Foreskin keratinocyte (primary cell): ENCODE measurements at places on chromosomes 11 and 22.
A peak's percentile ranks its signal among the peaks of the same experiment; 100 is the strongest.

- no peak for DNase-seq
Observed at GRCh38 chr11:15889363-15890030, 466.8 kb downstream of the SOX6 start.

- DNase-seq = no peak
Observed at GRCh38 chr22:20466659-20467379, 28.8 kb downstream of the KLHL22 start.

DNA sequence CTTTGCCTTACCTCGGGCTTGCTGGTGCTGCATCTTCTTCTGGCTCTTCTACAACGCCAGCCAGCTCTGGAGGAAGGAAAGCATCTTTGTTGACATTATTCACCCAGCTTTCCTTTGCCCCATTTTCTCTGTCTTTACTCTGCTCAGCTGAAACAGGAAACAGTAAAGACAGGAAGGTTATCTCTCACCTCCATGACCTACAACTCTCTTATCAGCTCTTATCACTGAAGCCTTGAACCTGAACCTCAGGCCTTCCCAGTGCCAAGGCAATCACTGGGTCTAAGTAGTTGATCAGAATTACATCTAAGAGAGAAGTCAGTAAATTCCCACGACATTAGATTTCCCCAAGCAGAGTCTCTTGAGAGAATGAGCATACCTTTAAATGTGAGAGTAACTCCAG lies 59.6 kb upstream of the CCDC89 start:
- DNase-seq = no peak

DNA sequence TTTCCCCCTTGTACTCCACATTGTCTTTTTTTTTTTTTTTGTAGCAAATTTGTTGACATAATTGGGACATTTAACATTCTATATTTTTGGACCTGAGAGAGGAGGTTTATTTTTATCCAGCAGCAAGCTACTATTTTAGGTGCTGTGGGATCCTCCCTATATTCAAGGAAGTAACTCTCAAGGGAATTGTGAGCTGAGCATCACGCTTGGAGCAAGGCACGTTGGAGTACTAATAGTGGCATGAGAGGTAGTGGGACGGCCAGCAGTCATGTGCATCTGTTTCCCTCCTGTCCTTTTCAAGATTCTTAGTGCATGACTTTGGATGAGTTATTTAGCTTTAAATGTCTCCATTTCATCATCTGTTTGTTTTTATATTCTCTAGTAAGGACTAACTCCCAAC lies 52.3 kb downstream of the EXT2 start:
- no peak for DNase-seq

- no peak for DNase-seq
Observed at GRCh38 chr11:71065841-71066240, 186.5 kb downstream of the SHANK2 start.

GRCh38 chr11:2539371-2540222 lies 94.8 kb downstream of the KCNQ1 start:
- DNase-seq = no peak

GRCh38 chr11:83933008-83933407 lies 646.8 kb upstream of the CCDC90B start:
- no peak for DNase-seq

- no peak for DNase-seq
Observed at GRCh38 chr11:43427971-43428370, 69.3 kb downstream of the TTC17 start.

- peak; percentile 78 for DNase-seq
Observed at GRCh38 chr22:36065775-36066544, 37.3 kb upstream of the RBFOX2 start.

- no peak for DNase-seq
Observed at GRCh38 chr11:20452585-20452984, 65.1 kb downstream of the PRMT3 start.

DNA sequence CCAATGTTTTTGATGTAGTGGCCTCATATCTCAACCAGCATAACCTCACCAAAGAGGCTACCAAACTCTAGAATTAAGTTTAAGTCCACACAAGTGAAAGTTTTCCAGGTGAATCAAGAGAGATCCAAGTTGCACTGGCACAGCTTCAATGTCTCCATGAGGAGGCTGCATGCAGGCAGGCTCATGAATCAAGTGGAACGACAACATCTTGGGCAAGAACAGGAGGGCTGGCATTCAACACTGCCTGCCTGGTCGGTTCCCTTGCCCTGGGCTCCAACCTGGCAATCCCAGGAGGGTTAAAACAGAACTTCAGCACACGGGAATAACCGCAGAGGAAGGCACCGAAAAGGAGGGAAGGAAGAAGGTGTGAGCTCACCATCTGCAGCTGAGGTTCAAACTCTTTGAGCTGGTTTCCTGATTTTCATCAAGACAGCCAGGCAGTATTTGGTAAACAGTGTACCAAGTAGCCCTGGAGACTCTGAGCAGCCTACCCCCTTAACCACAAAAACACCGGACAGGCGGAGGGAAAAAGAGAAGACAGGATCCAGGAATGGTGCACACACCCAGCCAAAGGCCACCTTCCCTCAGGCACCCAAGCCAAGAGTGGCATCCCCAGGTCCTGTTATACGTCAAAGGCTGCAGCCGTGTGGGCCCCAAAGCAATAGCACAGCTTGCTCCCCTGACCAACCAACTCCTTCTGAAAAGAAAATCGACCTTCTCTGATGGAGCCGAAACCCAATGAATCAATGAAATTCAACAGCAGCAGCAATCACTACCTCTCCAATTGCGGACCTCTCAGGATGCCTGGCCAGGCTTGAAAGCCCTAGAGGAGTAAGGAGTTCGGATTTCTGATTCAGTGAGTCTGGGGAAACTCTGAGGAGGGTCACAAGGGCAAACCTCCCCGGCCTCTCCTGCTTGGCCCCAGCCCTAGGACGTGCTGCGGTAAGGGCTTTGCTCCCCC lies 1.3 kb downstream of the PACSIN2 start:
- no peak for DNase-seq

DNA sequence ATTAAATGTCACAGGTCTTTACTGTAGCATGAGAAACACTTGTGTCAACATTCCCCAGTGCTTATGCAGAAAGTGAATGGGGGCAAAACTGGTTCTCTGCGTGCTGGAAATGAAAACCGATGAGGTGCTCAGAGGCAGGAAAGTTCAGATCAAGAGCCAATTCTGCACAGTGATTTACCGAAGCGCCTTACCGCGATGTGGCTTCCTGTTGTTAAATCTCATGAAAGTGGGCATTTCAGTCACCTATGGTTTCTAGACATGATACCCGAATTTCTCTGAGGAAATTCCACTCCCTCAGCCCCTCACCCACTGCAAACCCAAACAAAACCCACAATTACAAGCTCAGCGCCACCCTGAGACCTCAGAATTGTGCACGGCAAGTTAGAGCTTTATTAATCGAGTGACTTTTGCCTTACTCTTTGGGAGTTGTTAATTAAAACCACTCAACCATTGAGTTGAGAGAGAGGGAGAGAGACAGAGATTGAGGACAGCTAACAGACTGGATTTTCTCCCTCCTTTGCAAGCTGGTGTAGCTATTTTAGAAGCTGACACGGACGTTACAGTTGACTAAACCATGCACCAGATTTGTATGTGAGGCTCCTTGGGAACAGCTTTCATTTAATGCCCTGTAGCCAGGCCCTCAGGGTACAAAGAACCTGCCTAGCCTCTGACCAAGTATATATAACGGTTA lies 196.4 kb downstream of the DBX1 start:
- no peak for DNase-seq

GRCh38 chr11:87223816-87224215 lies 186.1 kb downstream of the TMEM135 start:
- no peak for DNase-seq

DNA sequence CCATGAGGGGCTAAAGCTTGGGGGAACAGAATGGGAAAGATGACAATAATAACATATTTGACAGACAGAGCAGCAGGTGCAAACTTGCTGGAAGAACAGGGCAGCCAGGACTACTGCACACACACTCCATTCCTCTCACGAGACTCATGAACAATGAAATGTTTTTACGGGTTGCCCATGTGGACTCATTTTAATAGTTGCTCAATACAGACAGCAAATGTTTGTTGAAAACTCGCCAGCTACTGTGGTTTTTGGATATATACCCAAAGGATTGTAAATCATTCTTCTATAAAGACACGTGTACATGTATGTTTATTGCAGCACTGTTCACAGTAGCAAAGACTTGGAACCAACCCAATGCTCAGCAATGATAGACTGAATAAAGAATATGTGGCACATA lies 10.3 kb downstream of the SYT13 start:
- peak; percentile 35 for DNase-seq

GRCh38 chr11:64744544-64745188 lies 724 bp upstream of the RASGRP2 start:
- no peak for DNase-seq

DNA sequence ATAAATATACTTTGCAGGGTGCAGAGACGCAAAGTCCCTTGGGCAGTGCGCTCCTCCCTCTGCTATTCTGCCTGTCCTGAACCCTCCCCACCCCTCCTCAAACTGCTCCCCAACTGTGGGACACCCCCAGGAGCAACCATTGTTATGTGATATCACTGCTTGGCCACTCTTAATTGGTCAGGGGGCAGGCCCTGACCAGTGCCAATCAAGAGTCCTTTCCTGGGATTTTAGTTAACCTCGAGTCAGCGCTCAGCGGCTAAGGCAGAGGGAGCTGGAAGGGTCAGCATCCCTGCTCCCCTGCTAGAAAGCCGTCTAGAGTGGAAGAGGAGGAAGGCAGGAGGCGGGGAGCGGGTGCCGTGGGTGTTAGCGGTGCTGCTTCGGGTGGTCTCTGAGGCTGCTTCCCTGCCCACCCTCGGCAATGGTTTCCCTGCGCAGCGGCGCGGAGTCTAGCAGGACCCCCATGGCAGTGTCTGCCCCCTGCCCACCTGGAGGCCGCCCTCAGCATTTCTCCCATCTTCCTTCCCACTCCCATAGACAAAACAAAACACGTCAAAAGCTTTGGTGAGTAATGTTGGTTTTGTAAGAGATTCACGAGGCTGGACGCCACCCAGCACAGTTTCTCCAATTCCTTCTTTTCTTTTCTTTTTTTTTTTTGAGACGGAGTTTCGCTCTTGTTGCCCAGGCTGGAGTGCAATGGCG lies 38.4 kb upstream of the A4GALT start:
- DNase-seq = no peak

GRCh38 chr11:67284811-67285540 lies 4.1 kb upstream of the ANKRD13D start:
- no peak for DNase-seq

- no peak for DNase-seq
Observed at GRCh38 chr11:46149826-46150225, 28.6 kb upstream of the PHF21A start.

DNA sequence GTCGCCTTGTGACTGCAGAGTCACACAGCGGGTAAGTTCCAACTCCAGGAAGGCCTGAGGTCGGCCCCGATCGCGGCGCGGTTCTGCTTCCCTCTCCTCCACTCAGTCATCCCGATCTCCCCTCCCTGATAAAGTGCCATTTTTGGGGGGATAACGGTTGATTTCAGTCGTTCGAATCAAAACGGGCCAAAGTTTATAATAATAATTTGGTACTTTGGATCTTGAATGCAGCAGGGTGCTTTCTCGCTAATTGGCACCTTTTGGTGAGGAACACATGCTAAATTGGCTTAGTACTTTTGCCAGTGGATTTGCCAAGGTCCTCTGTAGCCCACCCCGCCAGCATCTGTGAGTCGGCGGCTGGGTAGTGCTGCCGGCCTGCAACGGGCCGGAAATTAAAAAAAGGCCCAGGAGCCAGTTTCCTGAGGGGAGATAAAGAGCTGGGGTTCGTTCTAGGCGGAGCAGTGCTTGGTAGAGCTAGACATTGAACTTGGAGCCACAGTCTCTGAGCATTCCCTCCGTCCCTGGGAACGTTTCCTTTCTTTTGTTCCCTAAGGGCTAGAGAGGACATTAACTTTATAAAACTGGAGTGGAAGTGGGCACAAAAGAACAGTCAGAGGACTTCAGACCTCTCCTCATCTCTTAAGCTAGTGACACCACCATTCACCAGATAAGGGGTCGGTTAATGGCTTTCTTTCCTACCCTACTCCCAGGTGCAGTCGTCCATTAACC lies 997 bp downstream of the UBE2L3 start:
- DNase-seq = no peak

DNA sequence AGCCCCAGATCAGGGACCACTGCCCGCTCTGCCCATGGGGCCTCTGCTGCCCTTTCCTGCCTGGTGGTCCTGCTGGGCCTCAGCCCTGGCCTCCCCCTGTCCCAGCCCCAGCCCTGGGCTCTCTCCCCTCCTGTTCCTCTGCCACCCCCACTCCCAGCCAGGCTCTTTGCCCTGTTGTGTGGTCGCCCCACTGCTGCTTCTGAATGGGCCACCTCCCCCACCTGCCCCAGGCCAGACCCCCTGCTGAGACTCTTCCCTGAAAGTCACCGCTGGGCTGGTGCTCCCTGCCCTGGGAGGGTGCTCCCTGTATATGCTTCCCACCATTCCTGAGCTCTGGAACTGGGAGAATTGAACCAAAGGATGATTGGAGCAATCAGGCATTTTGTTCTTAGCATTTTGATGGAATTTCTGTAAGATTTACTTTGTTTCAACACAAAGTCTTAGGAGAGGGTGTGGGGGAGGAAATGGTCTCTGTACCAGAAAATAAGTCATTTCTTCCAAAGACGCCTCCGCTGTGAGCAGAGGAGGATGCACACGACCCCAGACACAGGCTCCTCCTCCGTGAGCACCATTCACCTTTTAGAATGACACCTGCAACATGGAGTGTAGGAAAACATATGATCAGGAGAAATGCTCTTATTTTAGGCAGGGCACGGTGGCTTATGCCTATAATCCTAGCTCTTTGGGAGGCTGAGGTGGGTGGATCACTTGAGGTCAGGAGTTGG lies 5.2 kb downstream of the APOBEC3B start:
- no peak for DNase-seq

DNA sequence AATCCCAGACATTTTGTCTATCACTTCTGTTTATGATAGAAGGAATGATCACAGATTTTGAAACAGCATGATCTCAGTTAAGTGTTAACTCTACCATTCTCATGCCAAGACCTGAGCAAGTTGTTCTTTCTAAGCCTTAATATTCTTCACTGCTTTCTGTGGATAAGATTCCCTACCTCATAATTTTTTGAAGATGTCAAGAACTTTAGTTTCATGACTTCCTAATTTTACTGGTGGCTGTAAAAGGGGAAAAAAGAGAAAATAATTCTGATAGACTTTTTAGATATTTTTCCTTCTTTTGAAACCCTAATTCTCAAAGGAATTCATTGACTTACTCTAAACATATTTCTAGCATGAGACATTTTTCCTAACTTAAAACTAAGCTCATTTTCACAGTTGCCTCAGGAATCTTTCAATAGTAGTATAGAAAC lies 520.0 kb upstream of the LUZP2 start:
- DNase-seq = no peak

- no peak for DNase-seq
Observed at GRCh38 chr22:47016631-47017030, 254.2 kb downstream of the TBC1D22A start.
